ENCODE measurements at places on chromosomes 1 and 21.

DNA sequence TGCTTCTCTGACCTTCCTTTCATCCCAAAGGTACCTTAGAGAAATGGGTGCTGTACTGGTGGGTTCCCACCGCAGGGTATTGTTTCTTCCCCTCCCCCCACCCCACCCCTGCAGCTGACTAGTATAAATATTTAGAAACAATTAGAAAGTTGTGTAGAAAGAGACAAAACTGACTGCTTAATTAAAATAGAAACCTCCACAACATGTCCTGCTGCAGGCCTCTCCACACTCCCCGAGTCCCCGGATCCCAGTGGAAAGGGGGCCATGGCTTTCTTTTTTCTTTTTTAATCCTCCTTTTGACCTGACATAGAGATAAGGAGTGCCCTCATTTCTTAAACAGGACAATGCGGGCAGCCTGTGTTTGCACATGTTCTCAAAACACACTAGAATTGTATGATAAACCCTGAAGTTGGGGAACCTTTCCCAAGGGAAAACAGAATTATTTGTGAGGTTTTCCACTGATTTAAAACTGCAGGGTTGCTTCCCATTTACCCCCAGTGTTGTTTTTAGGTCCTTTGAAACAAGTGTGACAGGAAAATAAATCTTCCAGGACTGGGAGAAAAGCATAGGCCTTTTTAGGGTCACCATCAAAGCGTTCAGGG, 1.7 kb downstream of the RHOU start:
- no peak for DNase-seq

GRCh38 chr1:173127369-173128307, 76.9 kb upstream of the TNFSF18 start:
- no peak for DNase-seq

DNA sequence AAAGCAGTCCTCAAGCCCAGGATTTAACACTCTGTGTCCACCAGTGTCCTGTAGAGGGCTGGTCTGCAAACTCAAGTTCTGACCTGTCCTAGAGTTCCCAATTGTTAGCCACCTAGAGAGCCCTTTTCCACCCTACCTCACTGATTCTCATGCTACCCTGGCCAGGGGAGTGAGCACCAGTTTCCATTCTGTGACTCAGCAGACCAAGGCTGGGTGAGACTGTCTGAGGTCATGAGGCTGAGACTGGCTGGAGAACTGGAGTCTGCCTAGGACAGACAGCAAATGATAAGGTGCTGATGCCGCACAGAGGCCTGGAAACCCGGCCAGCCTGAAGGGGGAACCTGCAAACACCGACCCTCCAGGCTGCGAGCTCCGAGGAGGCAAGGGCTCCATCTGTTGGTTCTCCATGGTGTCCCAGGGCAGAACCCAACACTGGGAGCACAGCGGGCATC, 13.7 kb downstream of the GLIS1 start:
- peak; percentile 30 for DNase-seq

DNA sequence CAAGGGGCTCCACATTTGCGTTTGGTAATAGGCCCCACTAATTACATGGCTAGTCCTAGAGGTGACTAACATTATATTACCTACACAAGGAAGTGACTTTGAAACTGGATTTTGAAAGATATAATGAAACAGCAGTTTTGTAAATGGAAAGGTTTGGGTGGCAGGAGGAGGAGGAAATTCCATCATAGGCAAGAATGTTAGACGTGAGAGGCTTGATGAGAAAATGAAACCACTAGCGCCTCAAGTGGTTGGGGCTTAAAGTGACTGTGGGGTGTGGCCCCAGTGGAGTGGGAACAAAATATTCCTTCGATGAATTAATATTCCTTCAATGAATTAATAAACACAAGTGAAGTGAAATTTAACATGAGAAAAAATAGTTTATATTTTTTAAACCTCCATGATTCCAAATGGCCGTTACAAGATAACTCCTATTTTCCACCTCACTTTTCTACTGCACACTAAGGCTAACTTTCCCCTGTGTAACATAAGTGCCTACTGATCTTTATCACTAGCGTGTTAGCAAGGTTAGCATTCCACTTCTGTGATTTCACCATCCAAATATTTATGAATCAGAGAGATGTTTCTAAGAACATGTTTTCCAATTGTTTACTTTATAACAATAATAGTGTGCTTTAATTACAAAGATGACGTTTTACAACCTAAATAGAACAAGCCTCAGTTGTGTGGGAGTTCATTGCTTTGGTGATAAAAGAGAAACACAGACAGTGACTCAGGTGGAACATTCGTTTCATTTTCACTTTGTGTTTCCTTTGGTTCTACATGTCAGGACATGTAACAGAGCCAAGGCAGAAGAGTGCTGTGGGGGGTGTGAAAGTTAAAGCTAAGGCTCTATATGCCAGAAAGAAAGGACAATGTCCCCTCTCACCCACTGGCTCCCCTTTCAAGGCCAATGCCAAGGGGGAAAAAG, 12.5 kb upstream of the ATF3 start:
- peak; percentile 71 for DNase-seq

Data from AG20443 (cell line).